ENCODE measurements at places on chromosomes 5 and 9.

- no peak for DNase-seq
Observed at GRCh38 chr9:99155736-99156135, 50.8 kb downstream of the TGFBR1 start.

- no peak for DNase-seq
Observed at GRCh38 chr9:105554042-105554441, 3.9 kb upstream of the FKTN start.

GRCh38 chr5:54362992-54363625 lies 52.7 kb upstream of the ARL15 start:
- DNase-seq, result no peak

GRCh38 chr5:66891184-66891925 lies 295.2 kb downstream of the MAST4 start:
- peak; percentile 45 for DNase-seq

DNA sequence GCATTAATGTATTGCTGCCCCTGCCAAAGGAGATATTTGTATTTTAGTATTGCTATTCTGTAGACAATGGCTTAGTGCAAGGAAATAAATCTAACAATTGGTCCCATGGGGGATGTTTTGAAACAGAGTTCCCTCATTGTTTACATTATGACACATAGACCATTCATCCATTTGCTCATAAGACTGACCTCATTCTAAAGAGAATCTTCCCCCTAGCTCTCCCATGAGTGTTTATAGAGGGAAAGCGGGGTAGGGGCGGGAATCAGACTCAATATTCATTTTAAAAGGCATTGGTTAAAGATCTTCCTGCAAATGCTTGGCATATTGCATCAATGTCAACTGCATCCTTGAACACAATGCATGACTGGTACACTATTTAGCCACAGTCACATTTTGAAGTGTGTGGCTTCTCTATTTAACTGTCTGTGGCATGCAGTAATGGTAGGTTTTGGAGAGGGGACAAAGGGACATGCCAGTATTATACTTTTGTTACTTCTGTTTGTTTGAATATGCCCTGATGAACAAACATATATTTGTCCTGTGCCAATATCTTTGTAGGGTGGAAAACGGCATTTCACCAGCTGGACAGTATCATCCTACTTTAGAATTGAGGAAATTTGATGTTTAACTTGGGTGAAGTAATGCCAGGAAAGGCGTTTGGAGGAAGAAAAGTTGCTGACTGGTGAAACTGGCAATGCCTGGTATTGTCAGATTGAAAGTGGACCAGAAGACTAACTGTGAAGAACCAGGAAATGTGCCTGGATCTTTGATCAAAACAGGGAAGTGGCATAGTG lies 84.1 kb upstream of the MEGF10 start:
- peak; percentile 89 for DNase-seq

DNA sequence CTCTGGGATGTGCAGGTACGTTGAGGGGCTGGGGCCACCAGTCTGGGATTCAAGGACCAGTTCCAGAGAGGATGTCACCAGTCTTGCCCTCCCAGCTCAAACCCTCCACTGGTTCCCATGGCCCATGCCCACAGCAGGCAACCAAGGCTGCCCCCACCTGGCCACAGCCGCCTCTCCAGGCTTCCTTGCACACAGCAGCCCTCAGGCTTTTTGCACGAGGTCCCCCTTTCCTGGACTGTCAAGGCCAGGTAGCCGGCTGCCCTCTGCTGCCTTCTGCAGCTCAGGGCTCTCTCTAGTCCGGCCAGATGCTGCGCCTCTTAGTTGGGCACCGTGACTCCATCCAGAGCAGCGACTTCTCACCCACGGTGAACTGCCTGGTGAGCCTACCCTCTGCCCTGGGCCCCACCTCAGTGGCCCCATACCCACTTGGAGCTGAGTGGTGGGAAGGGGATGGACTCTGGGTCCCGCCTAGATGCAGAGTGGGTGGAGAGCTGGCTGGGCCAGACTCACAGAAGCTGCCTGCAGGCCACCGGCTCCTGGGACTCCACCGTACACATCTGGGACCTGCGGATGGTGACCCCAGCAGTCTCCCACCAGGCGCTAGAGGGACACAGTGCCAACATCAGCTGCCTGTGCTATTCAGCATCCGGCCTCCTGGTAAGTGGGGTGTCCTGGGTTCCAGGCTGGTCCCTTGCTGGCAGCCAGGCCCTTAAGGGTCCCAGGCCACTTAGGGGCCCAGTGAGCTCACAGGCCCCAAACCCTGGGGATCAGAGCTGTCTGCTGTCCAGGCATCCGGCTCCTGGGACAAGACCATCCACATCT lies 2.9 kb downstream of the WDR38 start:
- no peak for DNase-seq

DNA sequence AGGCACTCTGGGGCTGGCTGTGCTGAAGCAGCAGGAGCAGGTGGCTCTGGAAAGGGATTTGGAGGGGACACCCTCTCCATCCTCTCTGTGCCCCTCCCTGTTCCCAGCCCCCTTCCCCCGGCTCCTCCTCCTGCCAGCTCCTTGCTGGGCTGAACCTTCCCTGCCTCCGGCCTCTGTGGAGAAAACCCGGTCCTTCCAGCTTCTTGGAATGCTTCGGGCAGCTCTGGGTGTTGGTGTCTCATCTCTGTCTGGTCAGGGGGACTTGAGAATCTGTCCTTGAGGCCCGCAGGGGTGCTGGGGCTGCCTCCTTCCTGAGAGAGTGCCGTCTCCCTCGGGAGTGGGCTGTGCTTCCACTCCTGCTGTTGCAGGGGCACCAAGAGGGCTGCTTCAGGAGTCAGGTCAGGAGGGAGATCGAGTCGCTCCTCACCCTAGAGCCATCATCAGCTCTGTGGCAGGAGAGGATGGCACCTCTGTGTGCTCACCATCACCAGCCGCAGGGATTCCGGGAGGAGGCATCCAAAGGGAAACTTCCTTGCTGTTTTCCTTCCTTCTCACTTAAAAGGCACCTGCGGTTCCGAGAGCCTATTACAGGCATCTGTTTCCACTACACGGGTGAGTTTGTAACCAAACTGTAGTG lies 30.6 kb downstream of the NDUFS6 start:
- no peak for DNase-seq

DNA sequence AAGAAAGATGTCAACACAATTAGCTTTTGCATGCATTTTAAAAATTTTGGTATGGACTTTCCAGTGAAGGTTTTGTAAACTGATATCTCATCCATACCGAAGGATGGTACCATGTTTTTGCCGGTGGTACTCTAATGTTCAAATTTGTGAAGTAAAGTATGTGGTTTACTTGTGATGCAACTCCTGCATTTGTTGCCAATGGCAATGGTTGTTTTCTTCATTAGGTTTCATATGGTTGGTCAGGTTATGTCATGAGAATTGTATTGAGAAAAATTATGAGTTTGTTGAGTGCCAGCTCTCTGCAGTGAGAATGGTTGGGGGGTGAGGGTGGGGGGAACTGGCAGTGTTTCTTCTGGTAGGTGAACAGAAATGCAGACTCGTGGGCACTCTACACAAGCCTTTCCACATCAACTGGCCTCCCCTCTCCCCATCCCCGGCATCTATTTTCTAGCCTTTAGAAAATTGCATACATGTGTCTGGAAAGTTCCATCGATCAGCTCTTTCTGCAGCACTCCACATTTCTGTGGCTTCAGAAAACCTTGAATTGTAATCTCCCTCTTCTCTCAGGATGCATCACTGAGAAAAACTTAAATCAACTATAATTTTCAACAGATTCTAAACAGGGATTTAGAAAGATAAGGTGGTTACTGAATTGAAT lies 107.7 kb downstream of the PDE4D start:
- no peak for DNase-seq

GRCh38 chr5:131720714-131721113 lies 76.1 kb downstream of the FNIP1 start:
- DNase-seq, result no peak

GRCh38 chr5:32794086-32794485 lies 83.0 kb downstream of the NPR3 start:
- no peak for DNase-seq

- no peak for DNase-seq
Observed at GRCh38 chr9:68497629-68498028, 43.1 kb downstream of the TMEM252 start.

All from kidney epithelial cell (primary cell).